Stimulated activated CD4-positive, alpha-beta T cell treated with anti-CD3 and anti-CD28 coated beads, Interleukin-12 subunit alpha, Interleukin-12 subunit beta, amount 100 ng/mL, for 48 hours (primary cell): ENCODE measurements at places on chromosomes 5 and 9.
A peak's percentile ranks its signal among the peaks of the same experiment; 100 is the strongest.

DNA sequence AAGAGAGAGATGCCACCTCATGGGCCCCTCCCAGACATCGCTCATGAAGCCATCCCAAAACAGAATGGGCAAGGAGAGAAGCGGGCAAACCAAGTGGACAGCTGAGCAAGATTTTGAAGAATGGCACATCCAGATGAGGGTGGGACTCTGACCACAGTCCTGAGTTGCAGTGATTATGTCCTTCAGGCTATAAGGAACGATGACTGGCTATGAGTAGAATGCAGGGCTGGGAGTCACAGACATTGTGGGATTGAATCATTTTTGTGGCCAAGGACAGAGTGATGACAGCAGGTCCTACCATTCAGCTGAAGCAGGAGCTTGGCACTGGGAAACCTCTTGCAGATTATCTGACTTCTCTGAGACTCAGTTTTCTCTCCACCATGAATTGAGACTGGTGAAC, 245.7 kb upstream of the SLC30A5 start:
- no peak for DNase-seq

GRCh38 chr9:94870793-94871558, 144.5 kb downstream of the AOPEP start:
- no peak for DNase-seq

- no peak for DNase-seq
Observed at GRCh38 chr9:123291736-123292135, 23.4 kb upstream of the STRBP start.

DNA sequence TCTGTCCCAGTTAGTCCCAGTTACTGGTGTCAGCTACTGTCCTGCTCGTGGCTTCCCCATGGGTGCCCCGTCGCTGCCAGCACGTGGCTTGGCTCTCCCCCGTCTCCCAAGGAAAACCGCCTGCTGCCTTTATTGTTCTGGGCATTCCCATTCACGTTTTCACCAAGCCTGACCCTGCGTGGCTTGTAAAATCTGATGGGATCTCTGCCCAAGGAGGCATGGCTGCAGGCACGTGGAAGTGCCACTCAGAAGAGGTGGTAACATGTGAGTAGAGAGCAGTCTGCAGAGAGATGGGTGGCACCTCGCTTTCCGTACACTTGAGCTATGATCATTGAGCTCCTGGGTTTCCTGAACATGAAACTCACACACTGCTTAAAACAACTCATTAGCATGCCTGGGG, 429.2 kb upstream of the KLF4 start:
- DNase-seq, result no peak

GRCh38 chr5:154309805-154310204, 119.3 kb downstream of the GALNT10 start:
- no peak for DNase-seq

DNA sequence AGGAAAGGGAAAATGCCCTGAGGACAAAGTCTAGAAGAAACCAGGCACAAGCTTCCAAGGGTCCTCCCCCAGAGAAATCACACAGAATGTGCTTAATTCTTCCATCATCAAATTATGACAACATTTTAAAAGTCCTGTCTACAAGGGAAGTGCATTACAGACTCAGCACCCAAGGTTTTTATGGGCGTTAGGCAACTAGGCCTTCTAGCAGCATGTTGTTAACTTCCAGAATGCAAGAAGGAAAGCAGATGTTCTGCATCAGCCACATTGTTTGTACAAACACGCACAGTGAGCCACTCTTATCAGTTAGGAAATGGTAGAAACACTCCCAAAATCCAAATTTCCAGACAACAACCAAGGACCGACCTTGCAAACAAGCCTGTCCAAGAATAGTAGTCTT, 26.5 kb downstream of the SMC5 start:
- DNase-seq, result no peak

GRCh38 chr9:134318481-134318891, 7.8 kb upstream of the RXRA start:
- DNase-seq, result no peak

GRCh38 chr5:67014957-67015400, 181.6 kb downstream of the CD180 start:
- DNase-seq, result no peak

DNA sequence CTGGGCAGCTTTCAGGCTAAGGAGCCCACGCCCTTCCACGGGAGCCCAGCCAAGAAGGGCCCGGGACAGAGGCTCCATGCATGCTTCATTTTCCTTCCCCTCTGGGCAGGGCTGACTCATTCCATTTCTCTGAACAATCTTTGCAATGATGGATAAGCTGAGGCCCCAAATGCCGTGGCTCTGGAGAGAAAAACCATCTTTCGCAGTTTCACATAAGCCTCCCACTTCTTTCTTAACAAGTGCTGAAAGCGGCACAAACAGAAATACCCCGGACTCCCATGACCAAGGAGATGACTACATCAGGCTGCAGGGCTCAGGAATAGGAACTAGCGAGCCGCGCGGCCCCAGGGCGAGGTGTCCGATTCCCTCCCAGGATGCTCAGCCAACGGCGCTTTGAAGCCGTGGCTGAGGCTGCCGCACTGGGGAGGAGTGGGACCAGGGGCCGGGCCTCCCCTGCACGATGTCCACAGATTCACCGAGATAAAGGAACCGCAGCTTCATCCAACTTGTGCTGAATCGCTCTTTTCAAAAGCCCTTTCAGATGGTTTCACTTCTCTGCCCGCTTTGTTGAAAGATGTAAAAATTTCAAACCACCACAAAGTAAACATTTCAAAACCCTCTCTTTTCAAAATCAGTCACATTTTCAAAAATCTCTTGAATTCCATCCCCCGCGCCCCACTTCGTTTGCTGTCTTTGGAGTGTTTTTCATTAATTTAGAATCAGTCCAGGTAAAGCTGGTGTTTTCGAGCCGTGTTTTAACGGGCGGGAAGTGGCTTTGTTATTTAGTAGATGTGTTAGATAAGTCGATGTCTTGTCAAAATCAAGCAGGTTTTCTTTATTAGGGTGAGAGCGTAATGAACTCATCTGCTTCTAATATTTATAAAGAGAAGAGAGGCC, 96.5 kb upstream of the LMX1B start:
- peak; percentile 51 for DNase-seq
